Activated CD4-positive, alpha-beta T cell treated with anti-CD3 and anti-CD28 coated beads for 24 hours (primary cell): ENCODE measurements at places on chromosomes 13 and 19.

DNA sequence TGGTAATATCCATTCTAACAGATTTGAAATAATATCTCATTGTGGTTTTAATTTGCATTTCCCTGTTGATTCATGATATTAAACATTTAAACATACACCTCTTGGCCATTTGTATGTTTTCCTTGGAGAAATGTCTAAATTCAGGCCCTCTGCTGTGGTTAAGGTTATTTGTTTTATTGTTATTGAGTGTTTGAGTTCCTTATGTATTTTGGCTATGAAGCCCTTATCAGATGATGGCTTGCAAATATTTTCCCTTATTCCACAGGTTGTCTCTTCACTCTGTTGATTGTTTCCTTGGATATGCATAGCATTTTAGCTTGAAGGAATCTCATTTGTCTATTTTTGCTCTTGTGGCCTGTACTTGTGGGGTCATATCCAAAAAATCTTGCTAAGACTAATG is 303.6 kb downstream of the GPC5 start:
- no peak for DNase-seq

- no peak for DNase-seq
Measured at GRCh38 chr13:112056739-112057438, 10.1 kb upstream of the SOX1 start.

DNA sequence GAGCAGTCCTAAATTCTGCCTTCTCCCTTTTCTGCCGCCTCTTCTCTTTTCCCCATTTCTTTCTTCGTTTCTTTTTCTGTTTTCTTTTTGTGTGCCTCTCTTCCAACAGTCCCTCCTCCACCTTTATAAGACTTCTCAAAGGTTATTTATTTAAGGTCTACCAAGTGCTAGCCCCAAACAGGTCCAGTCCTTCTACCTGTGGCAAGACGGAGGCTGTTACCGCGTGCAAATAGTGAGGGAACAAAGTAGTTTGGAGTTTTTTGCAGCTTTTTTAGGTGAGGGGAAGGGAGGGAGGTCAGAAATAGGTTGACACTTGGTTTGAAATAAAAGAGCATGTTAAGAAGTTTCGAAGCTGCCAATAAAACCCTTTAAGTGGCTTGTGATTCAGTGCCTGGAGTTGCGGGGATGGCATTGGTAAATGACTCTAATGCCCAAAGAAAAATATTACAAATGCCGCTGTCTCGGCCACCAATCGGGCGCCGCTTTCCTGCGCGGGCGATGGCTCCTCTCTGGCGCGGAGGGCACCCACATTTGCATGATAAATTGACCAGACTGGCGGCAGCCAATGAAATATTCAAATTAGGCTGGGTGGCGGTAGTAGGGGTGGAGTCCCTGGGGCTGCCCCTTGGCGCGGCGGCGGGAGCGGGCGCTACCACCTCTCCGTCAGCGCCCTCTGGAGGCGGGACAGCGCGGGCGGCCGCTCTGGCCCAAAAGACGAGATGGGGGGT is 7.5 kb upstream of the TSHZ3 start:
- DNase-seq, result peak; percentile 51

GRCh38 chr19:33704271-33704670 is 82.5 kb downstream of the CHST8 start:
- no peak for DNase-seq

DNA sequence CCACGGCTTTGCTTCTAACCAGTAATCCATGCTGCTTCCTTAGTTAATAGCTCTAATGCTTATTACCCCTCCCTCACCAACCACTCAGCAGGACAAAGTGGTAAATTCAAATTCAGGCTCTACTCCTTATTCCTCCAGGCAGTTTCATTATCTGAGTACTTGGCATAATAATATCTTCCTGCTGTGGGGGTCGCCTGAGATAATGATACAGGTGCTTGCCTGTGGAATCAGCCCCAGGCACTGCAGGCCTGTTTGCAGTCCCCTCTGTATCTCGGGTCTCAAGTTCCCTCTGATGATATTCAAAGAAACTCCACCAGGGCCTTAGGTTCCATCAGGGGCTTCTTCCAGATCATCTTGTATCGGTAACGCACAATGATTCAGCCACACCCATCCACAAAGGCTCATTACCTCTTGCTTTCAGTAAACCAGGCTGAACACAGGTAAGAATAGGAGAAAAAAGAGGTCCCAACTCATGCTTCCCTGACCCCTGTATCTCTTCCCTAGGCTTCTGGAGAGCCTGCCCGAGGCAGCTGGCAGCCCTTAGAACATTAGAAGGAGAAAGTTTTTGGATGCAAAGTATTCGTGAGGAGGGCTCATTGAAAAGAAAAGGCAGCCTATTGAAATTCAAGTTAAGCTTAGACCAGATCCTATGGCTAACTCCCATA is 14.3 kb upstream of the FOXO1 start:
- DNase-seq, result no peak

DNA sequence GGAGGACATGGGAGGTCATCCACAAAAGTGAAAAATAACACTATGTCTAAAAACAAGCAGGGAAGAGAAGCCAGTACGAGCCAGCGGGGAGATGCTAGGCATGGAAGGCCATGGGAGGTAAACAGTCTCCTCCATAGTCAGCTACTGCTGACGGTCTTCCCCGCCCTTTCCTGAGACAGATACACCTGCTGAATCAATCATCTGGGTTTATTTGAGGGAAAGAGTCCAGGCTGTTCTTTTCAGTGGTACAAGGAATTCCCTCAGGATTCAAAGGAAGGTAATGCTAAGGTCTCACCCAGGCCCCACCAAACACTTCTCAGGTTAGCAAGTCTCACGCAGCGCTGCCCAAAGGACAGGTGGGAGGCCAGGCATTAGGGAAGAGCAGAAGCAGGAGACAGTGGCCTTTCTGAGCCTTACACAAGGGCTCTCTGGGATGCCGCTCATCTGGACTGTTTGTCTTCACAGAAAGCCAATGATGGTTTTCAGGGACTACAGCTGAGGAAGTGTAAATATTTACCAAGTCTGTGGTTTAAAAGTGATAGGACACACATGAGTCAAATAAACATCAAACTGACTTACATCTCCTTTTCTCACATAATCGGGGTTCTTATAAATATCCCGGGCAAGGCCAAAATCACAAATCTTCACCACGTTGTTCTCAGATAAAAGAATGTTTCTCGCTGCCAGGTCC is 173.9 kb downstream of the FLT1 start:
- DNase-seq, result no peak

DNA sequence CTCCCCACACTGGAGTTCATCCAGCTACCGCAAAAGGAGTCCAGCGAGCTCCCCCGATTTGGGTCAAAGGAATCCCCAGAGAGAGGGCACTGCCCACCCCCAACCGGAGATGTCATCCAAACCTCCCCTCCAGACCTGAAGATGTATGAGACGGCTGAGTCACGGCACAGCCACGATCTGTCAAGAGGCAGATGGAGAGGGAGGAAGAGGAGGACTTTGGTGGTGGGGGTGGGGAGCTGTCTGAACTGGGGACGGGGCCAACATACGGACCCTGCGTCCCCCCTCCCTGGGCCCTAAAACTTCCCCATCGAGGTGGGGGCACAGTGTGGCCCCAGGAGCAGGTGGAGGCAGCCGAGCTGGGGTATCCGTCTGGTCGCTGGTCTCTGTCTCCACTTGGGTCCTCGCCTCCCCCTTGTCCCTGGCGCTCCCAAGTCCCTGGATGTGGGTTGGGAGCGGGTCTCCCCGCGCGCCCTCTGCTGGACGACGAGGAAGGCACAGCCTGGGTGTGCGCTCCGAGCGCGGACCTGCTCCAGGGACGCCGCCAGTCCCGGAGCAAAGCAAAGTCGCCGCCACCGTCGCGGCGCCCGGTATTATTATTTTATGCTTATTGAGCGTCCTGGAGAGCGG is 3.8 kb downstream of the PDE4A start:
- no peak for DNase-seq

- no peak for DNase-seq
Measured at GRCh38 chr13:36345438-36346221, 564 bp downstream of the SPART start.

DNA sequence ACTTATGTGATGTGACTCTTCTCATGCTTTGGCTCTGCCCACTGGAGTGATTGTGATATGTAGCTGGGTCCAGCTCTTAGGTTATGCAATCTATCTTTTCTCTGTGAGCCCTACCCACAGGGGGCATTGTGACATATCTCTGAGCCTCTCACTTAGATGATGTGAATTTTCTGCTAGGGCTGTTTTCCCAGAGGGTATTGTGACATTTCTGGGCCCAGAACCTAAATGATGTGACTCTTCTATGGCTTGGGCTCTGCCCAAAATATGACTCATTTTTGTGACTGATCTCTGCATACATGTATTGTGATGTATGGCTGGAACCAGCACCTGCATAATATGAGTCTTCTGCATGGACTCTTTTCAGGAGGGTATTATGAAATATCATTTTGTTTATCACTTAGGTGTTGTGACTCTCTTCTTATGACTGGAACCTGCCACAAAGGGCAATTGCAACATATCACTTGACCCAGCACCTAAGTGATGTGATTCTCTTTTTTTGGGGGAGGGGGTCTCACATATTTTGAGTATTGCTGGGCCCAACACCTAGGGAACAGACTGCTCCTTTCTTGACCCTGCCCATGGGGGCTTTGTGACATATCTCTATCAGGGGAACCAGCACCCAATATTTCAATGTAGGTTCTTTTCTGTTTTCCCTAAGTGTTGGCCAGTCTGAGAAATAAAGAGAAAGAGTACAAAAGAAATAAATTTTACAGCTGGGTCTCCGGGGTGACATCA is 12.1 kb upstream of the ZNF254 start:
- no peak for DNase-seq

- DNase-seq, result no peak
Measured at GRCh38 chr13:24742977-24743376, 21.0 kb upstream of the RNF17 start.

DNA sequence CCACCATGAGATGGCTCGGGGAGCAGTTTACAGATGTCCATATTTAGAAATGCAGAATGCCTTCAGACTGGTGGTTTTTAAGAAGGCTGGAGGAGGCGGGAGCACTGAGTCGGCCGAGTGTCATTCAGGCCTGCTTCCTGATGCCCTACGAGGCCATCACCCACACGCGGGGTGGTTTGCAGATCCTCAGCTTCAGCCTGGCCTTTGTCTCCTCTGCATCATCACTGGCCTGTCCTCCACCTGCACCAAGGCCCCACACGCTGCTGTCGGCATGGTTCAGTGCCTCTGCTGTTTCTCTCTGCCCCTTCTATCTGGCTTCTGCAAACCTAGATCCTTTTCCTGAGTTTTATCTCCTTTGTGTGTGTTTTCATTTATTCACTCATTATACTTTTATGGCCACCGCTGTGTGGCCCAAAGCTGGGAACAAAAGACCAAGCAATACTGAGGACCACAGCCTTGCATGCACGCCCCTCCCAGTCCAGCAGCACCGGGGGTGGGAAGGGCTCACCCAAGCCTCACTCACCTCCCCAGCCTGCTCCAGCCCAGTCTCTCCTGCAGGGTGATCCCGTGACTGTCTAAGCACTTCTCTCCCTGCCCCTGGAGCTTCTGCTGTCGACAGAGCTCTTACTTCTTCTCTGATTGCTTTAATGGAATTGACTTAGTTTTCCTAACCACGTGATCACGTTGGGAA is 240.8 kb downstream of the TEX29 start:
- DNase-seq, result no peak

DNA sequence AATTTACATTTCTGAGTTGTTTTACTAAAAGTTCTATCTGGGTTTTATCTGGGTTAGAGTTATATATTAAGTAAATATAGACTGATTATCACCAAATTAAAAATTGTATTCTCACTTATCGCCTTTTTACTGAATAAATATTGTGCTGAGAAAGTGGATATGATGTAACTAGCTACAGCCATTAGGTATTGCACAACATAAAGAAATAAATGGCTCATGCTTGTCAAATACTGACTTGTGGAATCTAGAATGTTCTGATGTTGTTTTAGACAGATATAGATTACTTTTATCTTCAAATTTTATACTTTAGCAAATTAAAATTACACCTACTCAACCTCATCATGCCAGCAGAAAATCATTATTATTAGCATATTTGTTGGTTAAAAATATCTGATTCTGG is 1277.1 kb upstream of the MIR17HG start:
- DNase-seq, result no peak

GRCh38 chr13:72505376-72505775 is 222.1 kb downstream of the MZT1 start:
- no peak for DNase-seq

- DNase-seq, result no peak
Measured at GRCh38 chr19:5156231-5156986, 184.2 kb downstream of the PTPRS start.

GRCh38 chr19:49247676-49248075 is 77.3 kb downstream of the SLC6A16 start:
- no peak for DNase-seq

DNA sequence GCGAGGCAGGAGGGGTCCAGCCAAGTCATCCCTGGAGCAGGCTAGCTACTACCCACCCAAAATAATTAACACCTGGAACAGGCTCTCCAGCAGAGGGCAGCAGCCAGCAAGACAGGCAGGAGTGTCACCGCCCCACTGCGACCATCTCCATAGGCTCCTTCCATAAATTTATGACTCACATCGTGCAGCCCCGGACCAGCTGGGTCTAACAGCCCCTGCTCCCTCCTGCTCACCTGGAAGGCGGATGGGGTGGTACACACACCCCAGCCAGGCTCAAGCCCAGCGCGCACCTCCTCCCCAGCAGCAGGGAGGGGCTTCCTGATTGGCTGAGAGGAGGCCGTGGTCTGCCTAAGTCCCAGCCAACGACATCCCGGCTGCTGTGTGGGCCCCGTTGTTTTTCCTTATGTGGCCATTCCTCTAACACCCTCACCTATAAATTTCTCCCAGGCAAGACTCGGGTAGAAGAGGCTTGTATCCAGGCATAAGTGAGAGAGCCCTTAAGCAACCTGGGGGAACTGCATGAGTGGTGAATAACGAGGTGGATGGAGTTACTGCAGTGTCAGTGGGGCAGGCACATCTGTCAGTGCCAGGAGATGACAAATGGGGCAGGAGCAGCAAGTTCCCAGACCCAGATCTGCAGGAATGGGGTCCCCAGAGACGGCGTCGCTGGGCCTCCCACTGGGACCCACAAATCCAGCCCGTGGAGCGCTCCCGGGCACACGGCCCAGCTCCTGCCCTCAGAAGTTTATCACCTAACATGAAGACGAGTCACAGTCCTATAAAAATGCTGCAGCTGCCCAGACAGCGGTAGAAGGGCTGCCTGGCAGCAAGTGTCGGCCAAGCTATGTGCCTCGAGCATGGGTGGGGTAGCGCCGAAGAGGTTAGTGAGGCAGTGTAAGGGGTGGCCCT is 43.1 kb downstream of the CEBPG start:
- DNase-seq, result peak; percentile 40

DNA sequence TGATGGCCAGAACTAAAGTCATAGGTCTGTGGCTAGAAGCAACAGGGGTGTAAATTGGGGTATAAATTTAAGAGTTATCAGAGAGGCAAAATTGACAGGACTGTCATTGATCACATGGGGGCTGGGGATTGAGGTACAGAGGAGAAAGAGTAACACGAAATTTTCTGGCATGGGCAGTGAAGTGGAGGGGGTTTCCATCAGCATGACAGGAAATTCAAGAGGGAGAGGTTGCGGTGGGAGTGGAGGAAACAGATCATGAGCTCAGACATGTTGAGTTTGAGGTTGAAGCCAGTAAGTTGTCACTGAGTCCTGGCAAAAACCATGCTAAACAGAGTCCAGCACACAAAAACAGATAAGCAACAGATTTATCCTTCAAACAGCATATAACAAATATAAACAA is 192.1 kb upstream of the TSC22D1 start:
- peak; percentile 2 for DNase-seq
